Stimulated activated CD8-positive, alpha-beta memory T cell treated with anti-CD3 and anti-CD28 coated beads, Interleukin-2, amount 100 ng/mL, for 48 hours (primary cell): ENCODE measurements at places on chromosomes 7 and 10.
A peak's percentile ranks its signal among the peaks of the same experiment; 100 is the strongest.

DNA sequence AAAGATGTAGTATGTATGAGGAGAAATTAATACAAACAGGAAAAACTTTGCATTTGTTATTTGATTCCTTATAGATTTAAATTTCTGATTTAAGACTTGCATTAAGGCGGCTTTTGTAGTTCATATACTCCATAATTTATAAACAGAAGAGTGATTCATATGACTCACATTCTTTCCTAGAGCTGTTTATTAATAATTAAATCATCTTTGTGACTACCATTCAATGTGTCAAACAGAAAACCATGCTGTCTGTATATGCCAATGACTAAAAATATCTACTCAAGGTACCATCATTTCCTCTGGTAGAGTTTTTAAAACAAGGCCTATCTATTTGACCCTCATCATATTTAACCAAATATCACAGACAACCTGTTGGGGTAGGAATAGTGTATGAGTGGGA, 501.7 kb downstream of the PARD3 start:
- no peak for DNase-seq

DNA sequence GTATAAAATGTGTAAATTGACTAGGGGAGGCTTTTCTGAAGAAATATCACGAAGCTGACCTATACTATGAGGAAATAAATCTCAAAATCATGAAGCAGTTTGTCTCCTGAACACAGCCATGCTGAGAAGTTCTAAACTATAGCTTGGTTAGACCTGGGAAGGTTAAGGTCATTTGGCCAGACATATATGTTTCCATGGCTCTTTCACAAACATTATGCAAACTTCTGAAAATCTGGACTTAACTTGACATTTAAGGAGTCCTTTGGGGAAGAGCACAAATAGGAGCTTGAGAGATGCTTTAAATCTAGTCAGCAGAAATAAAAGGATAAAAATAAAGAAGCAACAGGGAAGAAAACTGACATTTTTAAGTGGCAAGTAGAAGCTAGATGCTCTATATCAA, 115.9 kb upstream of the MEOX2 start:
- no peak for DNase-seq

DNA sequence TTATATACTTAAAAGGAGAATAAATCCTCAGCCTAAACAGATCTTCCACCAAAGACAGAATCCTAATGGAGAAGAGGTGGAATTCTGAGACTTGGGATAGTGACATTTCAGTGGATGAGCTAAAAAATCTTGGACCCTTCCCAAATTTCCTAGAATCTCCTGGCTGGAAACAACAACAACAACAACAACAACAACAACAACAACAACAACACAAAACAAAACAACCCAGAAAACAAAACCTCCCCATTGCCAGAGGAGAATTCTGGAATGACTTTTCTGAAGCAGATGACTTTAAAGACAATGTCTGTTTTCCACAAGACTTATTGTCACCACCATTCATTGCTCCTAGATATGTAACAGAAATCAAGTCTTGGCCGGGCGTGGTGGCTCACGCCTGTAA, 322.1 kb downstream of the ARL4A start:
- no peak for DNase-seq

- DNase-seq: no peak
These were observed 110.2 kb downstream of the TAF3 start for GRCh38 chr10:7928536-7928935.

GRCh38 chr7:134780166-134780828, 863 bp downstream of the CALD1 start:
- DNase-seq: no peak

- no peak for DNase-seq
These were observed 174.4 kb downstream of the CDCA7L start for GRCh38 chr7:21771266-21771665.

- no peak for DNase-seq
These were observed 413.6 kb upstream of the PCDH15 start for GRCh38 chr10:55214608-55215007.

GRCh38 chr10:123156078-123156477, 1.9 kb downstream of the BUB3 start:
- no peak for DNase-seq

GRCh38 chr7:47516985-47517600, 64.8 kb downstream of the TNS3 start:
- no peak for DNase-seq

DNA sequence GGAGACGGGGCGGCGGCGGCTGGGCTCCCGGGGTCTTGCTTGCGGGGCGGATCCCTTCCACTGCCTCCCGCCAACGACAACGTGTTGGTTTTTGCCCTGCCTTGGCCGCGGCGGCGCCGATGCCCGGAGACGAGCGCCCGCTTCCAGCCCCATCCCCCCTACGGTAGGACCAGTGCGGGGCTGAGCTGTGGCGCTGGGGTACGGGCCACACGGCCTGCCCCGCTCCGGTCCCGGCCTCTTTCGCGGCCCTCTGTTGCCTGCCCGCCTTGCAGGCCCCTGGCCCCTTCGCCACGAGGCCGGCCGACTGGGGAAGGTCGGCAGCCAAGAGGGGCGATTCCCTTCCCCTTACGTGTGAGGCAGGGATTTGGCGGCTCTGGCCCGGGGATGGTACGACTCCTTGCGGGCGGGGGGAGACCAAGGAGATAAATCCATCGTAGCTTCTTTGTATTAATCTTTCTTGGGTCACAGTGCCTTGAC, 488 bp downstream of the EIF4H start:
- peak; percentile 17 for DNase-seq

- DNase-seq: no peak
These were observed 44.6 kb downstream of the CFAP46 start for GRCh38 chr10:132897516-132898381.

- no peak for DNase-seq
These were observed 70.4 kb upstream of the VWDE start for GRCh38 chr7:12474035-12474434.

- no peak for DNase-seq
These were observed 4.0 kb downstream of the VENTX start for GRCh38 chr10:133241501-133242205.

DNA sequence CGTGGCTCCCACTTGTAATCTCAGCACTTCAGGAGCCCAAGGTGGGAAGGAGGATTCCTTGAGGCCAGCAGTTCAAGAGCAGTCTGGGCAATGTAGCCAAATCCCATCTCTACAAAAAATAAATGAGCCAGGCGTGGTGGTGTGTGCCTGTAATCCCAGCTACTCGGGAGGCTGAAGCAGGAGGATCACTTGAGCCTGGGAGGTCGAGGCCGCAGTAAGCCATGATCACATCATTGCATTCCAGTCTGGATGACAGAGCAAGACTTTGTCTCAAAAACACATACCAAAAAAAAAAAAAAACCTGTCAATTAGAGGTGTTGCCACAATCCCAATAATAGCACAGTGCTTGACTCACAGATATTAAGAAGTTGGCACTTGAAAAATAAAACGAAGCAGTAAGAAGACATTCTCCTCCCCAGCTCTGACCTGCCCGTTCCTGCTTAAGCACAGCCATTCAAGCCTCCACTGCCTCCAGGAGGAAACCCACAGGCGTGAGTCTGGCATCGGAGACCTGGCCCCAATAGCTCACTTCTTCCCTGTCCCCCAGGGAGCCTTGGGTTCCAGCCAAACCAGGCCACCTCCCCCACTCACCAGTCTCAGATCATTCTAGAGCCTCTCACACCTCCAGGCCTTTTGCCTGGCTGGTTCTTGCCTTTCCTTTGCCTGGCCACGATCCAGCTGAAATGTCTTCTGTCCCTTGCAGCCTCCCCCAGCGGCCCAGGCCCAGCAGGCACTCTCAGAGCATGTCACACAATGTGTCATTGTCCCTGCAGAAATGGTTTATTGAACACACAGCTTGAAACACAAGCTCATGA, 45.3 kb upstream of the GTF2I start:
- DNase-seq: no peak

- no peak for DNase-seq
These were observed 22.8 kb downstream of the UNC5B start for GRCh38 chr10:71234970-71235685.

GRCh38 chr10:100307684-100308083, 21.2 kb upstream of the BLOC1S2 start:
- no peak for DNase-seq

DNA sequence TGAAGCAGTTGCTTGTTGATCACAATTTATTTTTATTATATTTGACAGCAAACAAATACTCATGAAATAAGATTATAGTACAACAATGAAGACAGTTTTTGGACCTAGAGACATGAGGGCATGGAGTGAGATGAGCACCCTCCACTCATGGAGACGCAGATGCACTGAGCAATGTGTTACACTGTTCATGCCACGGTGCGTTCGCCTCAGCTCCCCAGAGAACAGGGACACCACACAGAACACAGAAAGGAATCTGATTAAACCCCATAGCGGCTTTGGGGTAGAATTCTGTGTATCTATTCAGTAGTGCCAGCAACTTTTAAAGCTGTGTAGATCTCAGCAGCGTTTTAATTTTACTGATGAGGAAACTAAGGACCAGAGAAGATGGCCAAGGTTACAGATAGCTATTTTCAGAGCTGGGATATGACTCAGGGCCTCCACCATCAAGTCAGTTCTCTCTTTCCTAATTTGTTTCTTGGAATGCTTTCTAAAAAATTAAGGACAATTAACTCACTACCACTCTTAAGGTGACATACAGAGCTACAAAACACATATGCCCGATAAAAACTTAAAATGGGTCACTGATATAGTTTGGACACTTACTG, 33.6 kb downstream of the FAM25A start:
- DNase-seq: no peak

- no peak for DNase-seq
These were observed 218.1 kb downstream of the C7orf25 start for GRCh38 chr7:42693722-42694121.

DNA sequence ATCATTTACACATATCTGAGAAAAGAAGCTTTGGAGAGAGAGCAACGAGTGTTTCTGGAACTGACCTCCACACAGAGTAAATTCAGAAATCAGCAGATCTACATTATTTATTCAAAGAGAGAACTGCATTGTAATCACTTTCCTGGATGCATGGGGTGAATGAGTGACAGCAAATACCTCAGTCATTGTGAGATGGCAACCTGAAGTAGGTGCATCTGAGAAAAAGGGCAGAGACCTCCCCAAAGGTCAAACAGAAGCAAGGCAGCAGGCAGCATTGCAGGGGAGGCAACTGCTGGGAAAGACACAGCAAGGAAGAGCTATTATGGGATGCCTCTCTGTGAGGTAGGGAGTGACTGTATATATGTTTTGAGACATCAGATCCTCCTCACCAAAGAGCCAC, 26.5 kb upstream of the SMIM30 start:
- no peak for DNase-seq

- DNase-seq: no peak
These were observed 7.2 kb downstream of the AKR1B1 start for GRCh38 chr7:134451656-134452055.

- no peak for DNase-seq
These were observed 45.9 kb upstream of the IFRD1 start for GRCh38 chr7:112404321-112404720.

GRCh38 chr7:99002148-99002826, 124.0 kb downstream of the TRRAP start:
- DNase-seq: no peak
